G401 (cell line): ENCODE measurements at places on chromosomes 4 and X. TPM values are rescaled to one million over a fixed set of nuclear protein-coding genes. Genes with fewer than 3 reads are reported as not detected.

DNA sequence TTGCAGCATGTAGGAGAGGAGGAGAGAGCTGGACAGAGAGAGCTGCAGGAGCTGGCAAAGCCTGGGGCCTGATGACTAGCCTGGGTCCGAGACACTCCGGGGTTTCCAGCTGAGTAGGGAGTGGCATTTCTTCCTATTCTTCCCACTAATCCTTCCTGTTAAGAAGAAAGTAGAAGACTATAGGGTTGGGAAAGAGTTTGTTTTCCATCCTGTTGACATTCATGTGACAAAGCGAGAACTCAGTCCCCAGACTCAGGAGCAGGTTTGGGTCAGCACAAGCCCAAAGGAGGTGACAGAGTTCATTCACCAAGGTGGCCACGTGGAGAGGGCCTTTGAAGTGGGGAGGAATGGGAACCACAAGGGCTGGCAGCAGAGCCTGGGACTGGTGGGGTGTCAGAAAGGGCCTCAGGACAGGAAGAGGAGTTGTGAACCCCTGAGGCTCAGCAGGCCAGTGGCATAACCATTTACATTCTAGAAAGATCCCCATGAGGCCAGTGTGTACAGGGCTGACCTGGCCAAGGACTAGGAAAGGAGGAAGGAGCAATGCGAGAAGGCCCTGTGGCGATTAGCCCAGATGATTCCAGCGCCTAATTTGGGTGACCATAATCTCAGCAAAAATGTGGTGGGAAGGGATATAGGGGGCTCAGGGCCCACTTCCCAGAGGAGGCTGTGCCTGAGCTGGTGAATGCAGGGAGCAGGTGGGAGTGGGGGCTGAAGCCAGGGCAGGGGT, 3.3 kb upstream of the HAUS3 start:
- no peak for DNase-seq

GRCh38 chr4:167985565-167985964, 106.8 kb upstream of the ANXA10 start:
- DNase-seq: no peak

GRCh38 chr4:125911058-125911457, 596.3 kb downstream of the FAT4 start:
- DNase-seq: no peak

DNA sequence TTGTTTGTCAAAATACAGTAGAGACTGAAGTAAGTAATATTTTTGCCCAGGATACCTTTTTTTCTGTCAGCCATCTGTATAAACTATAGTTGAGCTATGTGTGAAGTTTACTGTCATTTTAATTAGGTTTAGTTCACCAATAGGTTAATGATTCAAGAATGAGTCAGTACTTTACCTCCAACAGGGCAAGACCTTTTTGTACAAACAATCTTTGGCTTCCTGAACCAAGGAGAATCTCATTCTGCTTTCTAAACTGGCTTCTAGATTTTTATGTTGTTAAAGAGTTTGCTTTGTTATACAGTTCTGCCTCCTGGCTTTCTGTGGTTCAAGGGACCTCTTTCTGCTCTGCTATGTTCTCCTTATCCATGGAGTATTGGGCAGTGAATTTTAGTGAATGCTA, 412.0 kb upstream of the NR3C2 start:
- no peak for DNase-seq

DNA sequence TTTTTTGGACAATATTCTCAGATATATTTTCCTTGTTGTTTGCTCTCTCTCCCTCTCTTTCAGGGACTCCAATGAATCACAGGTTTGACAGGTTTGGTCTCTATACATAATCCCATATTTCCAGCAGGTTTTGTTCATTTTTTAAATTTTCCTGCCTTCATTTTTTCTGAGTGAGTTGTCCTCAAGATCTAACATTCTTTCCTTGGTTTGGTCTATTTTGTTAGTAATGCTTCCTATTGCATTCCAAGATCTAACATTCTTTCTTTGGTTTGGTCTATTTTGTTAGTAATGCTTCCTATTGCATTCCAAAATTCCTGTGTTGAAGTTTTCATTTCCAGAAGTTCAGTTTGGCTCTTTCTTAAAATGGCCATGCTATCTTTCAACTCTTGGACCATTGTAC, 45.3 kb upstream of the ZMAT1 start:
- no peak for DNase-seq

GRCh38 chrX:153922932-153923857, 2.9 kb downstream of the ARHGAP4 start:
- DNase-seq: peak; percentile 86

DNA sequence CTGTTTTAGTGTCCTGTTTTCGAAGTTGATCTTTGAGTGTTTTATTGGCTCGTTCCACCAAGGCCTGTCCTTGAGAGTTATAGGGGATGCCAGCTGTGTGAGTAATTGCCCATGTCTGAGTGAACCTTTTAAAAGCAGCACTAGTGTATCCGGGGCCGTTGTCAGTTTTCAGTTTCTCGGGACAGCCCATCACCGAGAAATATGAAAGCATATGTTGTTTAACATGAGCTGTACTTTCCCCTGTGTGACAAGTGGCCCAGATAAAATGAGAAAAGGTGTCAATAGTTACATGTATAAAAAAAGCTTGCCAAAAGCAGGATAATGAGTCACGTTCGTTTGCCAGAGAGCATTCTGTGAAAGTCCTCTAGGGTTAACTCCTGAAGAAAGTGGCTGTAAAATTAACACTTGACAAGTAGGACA, 48.6 kb upstream of the RASSF6 start:
- DNase-seq: no peak

GRCh38 chrX:120205816-120206753, 44.5 kb upstream of the ZBTB33 start:
- no peak for DNase-seq

DNA sequence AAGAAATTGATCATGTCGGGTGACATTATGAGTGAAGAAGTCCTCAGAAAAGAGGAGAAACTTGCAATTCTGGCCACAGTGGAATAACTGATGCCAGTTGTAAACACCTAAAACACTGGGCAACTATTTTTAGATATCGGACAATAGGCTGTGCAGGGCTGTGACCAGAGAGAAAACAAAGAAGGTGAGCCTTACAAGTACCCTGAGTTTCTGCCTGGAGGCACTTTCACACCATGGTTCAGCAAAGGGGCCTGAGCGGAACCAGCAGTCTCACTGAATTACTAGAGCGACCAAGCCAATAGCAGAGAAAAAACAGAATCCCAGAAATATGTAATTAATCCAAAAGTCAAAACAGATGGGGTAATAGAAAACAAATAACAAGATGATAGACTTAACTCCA, 11.2 kb downstream of the IRAK1 start:
- no peak for DNase-seq

- DNase-seq: no peak
Observed at GRCh38 chr4:151519728-151520415, 110.9 kb downstream of the FHIP1A start.

- no peak for DNase-seq
Observed at GRCh38 chrX:19096586-19096985, 25.7 kb downstream of the ADGRG2 start.

- DNase-seq: peak; percentile 60
Observed at GRCh38 chrX:31969714-31970113, 897.9 kb upstream of the FTHL17 start.

DNA sequence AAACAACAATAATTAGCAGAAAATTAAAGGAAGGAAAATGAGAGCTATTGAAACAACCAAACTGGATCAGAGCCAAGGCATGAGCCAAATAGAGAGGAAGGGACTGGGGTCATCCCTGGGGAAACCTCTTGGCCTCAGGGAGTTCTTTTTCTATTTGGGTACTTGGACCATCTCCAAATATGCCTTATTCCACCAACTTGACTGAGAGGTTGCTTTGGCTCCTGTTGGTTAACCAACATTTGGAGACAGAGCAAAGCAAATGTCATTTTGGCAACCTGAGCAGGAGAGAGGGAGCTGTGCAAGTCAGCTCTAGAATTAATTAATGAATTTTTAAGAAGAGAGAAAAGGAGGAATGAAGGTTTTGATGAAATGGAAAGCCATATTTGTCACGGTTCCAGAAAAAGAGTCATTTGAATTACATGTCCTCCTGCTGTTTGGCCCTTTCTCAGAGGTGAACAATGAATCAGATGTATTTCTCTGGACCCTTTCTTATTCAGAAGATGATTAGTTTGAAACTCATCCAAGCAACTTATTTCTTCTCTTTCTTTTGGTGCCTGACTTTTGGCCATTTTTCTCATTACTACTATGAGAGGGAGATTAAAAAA, 119.1 kb downstream of the CNKSR2 start:
- peak; percentile 76 for DNase-seq

GRCh38 chr4:92387459-92388069, 83.8 kb downstream of the GRID2 start:
- peak; percentile 65 for DNase-seq

GRCh38 chrX:1334854-1335253, 1.7 kb upstream of the IL3RA start:
- DNase-seq: no peak

DNA sequence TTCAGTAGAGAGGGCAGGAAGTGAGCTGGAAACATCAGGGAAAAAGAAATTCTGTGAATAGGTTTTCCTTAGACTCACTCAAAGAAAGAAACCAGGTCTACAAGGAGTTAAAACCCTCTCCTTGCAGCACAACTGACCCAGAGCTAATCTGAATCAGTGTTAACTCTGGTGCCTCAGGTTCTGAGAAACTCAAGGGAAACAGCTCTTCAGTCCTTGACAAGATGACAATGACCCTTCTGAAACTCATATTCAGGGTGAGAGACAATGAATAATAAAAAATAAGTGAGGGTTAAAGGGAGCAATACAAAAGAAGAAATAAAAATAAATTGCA, 903.6 kb downstream of the STPG2 start:
- DNase-seq: no peak

GRCh38 chr4:82906469-82906868, 5.9 kb downstream of the THAP9 start:
- no peak for DNase-seq

GRCh38 chr4:651884-652642, 22.0 kb downstream of the ATP5ME start:
- DNase-seq: no peak

DNA sequence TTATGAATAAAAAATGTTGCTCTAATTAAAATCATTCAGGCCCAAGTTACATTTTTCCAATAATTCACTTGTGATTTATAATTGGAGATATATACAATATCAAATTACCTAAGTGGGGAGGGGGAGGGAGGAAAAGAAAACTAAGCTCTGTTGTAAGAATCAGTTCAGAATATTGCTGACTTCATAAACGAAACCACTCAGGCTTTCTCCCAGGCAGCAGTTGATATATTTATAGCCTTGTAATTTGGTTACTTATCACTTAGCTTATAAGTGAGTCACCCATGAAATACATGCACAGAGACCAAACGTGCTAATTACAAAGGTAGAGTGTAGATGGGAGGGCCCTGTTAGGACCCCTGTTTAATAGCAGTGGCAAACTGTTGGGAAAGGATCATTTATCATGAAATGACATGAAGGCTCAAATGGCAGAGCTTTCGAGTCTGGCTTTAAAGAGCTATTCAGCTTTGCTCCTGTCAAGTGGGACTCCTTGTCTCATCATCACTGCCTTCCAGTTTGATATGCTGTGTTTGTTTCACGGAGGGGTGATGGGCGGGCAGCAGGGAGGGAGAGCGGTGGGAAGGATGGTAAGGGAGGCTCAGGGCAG, 105.6 kb upstream of the PGRMC2 start:
- no peak for DNase-seq

The TMEM156 gene
- total RNA-seq: 0.07 TPM in 1 of 2 replicates, not detected in the other

The BRS3 gene
- total RNA-seq: not detected in 2 replicates

The NIPAL1 gene
- total RNA-seq: 0.14 and 0.31 TPM in 2 replicates

The TCEAL2 gene
- total RNA-seq: not detected in 2 replicates

The FAM53A gene
- total RNA-seq: 4.0 and 24.1 TPM in 2 replicates

The RBM47 gene
- 25.4 and 49.7 TPM in 2 replicates for total RNA-seq

The PRDM8 gene
- 0.06 and 0.20 TPM in 2 replicates for total RNA-seq

The TECRL gene
- total RNA-seq: not detected in 2 replicates

The PF4V1 gene
- not detected in 2 replicates for total RNA-seq

The ARX gene
- total RNA-seq: 0.20 TPM in 1 of 2 replicates, not detected in the other

The TMEM255A gene
- total RNA-seq: not detected in 2 replicates

The NXF2B gene
- total RNA-seq: not detected in 2 replicates

The SEL1L3 gene
- total RNA-seq: 133 and 134 TPM in 2 replicates

The ASB5 gene
- not detected in 2 replicates for total RNA-seq

The PCDH7 gene
- total RNA-seq: 0.10 TPM in 1 of 2 replicates, not detected in the other
